ENCODE measurements at places on chromosomes 3 and 15.
A peak's percentile ranks its signal among the peaks of the same experiment; 100 is the strongest.

- no peak for DNase-seq
These were observed 61.1 kb downstream of the ZNF445 start for GRCh38 chr3:44416031-44417030.

DNA sequence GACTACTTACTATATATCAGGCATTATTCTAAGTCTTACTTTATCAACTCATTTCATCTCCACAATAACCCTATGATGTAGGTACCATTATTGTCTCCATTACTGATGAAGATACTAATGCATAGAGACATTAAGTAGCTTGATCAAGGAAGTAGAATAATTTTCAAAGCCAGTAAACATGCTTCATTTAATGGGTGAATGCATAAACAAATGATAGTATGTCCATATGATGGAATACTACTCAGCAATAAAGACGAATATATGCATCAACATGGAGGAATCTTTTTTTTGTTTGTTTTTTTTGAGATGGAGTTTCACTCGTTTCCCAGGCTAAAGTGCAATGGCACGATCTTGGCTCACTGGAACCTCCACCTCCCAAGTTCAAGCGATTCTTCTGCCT is 184.9 kb downstream of the FMN1 start:
- DNase-seq, result no peak

GRCh38 chr15:25946241-25946805 is 83.2 kb upstream of the ATP10A start:
- no peak for DNase-seq

DNA sequence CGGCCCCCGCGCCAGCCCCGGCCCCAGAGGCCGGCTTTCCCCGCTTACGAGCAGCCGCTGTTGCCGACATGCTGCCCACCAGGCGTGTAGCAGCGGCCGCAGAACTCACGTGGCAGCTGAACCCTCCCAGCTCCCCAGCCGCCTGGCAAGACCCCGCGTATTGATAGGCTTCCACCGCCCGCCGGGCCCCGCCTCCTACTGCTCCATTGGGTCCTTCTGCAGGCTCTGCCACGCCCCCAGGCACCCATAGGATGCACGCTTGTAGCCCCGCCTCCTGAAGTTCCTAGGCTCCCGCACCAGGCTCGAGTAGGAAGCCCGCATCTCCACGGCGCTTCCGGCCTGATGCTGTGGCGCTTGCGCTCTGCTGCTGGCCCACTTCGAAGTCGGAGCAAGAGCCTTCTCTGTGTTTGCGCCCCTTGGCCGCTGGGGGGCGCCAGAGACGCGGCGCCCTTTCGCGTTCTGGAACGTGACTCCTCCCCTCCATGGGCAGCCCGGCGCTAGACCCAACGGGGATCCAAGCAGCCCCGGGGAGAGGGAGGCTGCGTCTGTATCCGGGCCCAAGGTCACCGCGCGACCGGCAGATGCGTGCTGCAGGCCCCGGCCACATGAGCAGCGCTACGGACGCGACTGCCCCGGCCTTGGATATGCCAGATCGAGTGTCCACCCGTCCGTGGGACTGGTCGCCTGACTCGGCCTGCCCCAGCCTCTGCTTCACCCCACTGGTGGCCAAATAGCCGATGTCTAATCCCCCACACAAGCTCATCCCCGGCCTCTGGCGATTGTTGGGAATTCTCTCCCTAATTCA is at the start of the genes PARP3 and RRP9:
Gene PARP3, plus strand, starts transcription at position 566 of the 805 bp plus-strand sequence. CDS start 993 bp downstream, outside the sequence.
Gene RRP9, minus strand, starts transcription at position 107 of the 805 bp plus-strand sequence. Its CDS starts 37 bp downstream, at position 70.
- DNase-seq, result peak; percentile 94

- no peak for DNase-seq
These were observed 254.9 kb upstream of the RASGRP1 start for GRCh38 chr15:38819387-38819950.

DNA sequence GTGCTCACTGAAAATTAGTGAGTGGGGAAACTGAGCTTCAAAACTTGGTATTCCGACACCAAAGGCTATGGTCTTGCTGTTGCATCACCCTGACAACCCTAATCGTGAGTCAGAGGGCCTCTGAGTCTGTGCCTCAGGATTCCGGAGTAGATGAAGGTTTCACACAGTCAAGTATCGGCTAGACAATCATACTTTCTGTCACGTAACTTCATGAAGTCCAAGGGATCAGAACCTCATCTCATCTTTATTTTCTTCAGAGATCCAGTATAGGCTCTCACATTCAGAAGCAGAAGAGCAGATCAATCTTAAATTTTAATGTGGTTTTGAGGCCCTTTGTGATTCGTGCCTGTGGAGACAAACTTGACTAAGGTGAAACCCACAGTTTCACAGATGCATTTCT is 26.1 kb upstream of the NECTIN3 start:
- no peak for DNase-seq

GRCh38 chr15:66251790-66252684 is 1.5 kb downstream of the MEGF11 start:
- no peak for DNase-seq

DNA sequence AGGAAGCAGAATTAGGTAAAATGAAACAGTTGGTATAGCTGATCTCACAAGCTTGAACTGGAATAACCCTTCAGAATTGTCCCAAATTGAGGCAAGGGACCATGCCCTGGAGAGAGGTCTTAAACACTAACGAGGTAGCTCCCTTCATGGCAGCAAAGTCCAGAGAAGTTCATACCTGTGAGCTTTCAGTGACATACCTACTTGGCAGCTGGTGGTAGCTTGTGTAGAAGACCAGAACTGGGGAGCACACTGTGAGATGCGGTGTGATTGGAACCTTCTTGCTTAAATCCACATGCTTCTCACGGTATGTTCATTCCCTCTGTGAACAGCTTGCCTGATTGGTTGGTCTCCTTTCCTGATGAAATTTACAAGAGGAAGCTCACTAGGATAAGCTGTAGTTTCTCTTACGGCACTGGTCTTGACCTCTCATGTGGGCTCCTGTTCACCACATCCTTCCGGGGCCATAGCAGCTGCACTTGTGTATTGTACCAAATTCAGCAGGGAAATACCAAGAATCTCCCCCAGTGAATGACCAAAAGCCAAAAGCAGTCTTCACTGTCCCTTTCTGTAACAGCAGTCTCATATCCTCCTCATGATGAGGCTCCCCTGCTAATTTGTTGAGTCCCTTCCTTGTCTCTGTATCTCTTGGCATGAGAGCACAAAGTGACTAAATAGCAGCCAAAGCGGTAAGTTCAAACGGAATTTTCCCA is 483.7 kb upstream of the FRG2C start:
- no peak for DNase-seq

DNA sequence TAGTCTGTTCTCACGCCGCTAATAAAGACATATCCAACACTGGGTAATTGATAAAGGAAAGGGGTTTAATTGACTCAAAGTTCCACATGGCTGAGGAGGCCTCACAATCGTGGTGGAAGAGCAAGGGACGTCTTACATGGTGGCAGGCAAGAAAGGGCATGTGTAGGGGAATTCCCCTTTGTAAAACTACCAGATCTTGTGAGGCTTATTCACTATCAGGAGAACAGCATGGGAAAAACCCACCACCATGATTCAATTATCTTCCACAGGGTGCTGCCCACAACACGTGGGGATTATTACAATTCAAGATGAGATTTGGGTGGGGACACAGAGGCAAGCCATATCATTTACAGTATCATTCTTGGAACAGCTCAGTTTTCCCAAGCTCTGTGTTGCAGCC is 268.0 kb downstream of the SUCLG2 start:
- DNase-seq, result no peak

- no peak for DNase-seq
These were observed at the start of gene ACP3 for GRCh38 chr3:132317229-132317948. Gene ACP3, plus strand, starts transcription at chr3:132317407. Its CDS starts 50 bp downstream, at chr3:132317457.

- peak; percentile 95 for DNase-seq
These were observed 51.7 kb upstream of the SMAD3 start for GRCh38 chr15:67013696-67014095.

DNA sequence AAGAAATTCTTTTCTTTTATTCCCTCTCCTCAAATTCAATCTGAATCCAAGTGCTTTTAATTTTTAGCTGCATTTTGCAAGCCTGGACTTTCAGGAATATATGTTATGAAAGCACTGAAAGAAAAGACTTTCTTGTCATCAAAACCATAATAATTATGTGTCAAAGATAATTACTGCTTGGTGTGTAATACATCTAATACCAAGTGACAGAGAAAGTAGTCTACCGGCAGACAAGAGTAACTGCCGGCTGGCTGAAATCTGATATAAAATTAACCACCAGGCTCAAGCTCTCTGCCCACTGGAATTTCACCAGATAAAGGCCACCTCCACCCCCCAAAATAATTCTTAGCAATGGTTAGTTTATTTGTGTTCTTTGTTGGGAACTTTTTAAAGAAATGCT is 220.9 kb upstream of the CDIN1 start:
- DNase-seq, result no peak

GRCh38 chr3:143081844-143082778 is 37.5 kb upstream of the CHST2 start:
- DNase-seq, result no peak

Data from glomerular endothelial cell (primary cell).